Fibroblast of skin of scalp (primary cell): ENCODE measurements at places on chromosomes 13 and 19.

DNA sequence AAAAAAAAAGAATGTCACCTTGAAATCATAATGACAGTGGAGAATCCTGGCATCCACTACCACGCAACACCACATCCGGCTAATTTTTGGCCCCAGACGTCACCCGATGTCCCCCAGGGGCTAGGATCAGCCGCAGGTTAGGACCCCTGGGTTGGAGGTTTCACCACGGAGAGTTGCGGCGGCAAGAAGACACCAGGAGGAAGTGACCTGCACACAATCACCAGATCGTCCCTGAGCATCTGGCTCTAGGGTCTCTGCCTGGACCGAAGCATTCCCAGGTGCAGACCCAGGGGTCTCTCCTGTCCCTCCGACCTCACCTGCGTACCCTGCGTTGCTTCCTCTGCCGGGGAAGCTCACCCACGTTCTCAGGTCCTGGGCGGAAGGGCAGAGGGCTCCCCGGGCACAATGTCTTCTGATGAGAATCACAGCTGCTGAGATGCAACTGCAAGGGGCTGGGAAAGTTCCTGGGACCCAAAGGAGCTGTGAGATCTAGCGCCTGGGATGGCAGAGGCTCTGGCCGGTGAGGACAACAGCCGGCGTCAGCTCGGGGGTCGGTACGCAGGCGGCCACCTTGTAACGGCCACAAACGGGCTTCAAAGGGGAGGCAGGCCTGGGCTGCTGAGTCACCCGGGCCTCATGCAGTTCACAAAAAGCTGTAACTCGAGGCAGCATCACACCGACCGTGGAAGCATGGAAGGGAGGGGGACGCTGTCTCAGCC, 111.2 kb downstream of the GADD45B start:
- no peak for DNase-seq

GRCh38 chr19:19554074-19555023, 16.3 kb downstream of the CILP2 start:
- DNase-seq = peak; percentile 38

DNA sequence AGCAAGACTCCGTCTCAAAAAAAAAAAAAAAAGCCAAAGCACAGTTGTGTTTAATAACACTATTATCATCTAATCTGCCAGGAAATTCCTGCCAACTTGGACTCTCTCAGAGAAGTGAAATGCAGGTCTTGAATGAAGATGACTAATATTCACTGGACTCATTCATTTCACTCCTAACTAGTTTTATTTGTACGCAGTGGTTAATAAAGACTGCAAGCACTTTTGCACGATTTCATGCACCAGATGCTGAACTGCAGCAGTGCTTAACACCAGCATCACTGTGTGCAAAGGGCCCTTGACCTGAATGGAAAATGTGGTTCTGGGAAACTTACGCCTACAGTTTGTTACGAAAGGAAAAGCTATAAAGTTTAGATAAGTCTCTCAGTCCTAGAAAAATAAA, 63.3 kb downstream of the DHRS12 start:
- DNase-seq = no peak

- peak; percentile 0 for DNase-seq
These were observed 1308.4 kb downstream of the SLITRK5 start for GRCh38 chr13:88979465-88980175.

GRCh38 chr13:94157705-94158218, 321.7 kb downstream of the DCT start:
- no peak for DNase-seq

GRCh38 chr13:71309905-71310304, 557.1 kb downstream of the DACH1 start:
- DNase-seq = no peak

DNA sequence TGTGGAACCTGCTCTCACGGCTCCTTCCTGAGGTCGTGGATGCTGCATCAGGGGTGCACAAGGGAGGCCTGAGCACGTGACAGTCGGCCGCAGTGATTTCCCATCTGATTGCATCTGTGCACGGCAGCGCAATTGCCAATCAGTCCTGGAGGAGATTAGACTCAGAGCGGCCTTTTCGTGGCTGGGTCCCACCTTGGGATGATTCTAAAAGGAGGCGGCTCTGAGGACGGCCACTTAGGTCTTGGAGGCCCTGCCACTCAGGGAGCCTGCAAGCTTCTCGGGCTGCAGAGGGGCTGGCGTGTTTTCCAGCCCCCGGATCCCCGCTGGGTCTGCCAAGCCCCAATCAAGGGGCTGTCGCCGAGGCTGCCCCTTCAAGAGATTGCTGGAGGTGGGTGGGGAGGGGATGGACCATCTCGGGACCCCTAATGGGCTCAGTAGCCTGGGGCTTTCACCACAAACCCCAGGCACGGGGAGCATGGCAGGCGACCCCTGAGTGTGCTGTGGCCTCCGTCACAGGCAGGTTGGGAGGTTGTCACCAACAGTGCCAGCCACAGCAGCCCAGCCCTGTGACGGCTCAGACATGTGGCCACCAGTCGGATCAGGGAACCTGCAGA, 51.6 kb downstream of the SOX1 start:
- no peak for DNase-seq

DNA sequence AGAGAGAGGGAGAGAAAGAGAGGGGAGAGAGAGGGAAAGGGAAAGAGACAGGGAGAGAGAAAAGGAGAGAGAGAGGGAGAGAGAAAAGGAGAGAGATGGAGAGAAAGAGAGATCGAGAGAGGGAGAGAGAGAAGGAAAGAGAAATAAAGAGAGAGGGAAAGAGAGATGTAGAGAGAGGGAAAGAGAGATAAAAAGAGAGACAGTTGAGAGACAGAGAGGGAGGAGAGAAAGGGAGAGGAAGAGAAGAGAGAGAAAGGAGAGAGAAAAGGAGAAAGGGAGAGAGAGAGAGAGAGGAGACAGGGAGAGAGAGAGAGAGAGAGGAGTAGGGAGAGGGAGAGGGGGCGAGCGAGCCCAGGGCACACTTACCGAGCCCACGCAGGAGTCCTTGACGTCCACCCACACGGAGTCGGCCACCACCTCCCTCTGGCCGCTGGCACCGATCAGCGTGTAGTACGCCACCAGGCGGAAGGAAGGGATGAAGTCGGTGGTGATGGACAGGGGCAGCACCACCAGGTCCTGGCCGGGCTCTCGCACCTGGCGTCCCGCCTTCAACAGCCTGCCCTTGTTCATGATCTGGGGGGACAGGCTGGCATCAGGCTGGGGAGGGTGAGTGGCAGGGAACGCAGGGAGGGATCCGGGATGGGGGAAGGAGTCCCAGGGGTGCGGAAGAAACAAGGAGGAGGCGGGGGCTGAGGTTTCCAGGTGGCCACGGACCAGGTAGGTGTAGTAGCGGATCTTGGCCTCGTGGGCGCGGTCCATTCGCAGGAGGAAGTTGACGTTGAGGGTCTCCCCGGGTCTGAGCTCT, 10.0 kb downstream of the C3 start:
- no peak for DNase-seq

DNA sequence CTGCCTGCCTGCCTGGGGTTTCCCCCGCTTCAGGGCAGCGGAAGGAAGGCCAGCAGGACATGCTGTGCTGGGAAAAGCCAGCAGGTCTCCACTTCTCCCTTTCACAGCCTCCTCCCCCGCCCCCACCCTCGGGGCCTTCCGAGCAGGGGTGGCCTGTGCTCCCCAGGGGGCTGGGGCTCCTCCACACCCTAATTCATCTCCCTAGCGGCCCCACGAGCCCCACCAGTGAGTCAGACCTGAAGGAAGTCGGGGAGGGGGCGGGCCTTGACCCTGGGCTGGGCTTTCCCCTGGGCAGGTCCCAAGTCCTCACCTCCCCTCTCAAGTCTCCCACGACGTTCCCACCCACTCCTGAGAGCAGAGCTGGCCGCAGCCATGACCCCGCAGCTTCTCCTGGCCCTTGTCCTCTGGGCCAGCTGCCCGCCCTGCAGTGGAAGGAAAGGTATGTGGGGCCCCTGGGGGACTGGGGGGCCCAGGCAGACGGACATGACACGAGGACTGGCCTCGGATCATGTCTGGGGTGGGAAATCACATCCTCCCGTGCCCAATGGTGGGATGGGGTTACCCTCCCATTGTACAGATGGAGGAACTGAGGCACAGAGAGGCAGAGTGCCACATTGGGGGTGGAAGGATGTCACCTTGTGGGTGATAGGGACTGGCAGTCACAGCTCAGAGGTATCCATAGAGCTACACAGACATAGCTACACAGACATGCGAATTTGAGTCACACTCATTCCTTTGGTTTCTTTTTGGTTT, at the start of gene EBI3:
Gene EBI3 (plus strand): TSS at position 345 of the 753 bp plus-strand sequence. CDS start 28 bp downstream, at position 373.
- peak; percentile 58 for DNase-seq

GRCh38 chr13:71775966-71776365, 91.0 kb downstream of the DACH1 start:
- DNase-seq = no peak

GRCh38 chr13:26074706-26075105, 22.9 kb upstream of the SHISA2 start:
- peak; percentile 58 for DNase-seq

DNA sequence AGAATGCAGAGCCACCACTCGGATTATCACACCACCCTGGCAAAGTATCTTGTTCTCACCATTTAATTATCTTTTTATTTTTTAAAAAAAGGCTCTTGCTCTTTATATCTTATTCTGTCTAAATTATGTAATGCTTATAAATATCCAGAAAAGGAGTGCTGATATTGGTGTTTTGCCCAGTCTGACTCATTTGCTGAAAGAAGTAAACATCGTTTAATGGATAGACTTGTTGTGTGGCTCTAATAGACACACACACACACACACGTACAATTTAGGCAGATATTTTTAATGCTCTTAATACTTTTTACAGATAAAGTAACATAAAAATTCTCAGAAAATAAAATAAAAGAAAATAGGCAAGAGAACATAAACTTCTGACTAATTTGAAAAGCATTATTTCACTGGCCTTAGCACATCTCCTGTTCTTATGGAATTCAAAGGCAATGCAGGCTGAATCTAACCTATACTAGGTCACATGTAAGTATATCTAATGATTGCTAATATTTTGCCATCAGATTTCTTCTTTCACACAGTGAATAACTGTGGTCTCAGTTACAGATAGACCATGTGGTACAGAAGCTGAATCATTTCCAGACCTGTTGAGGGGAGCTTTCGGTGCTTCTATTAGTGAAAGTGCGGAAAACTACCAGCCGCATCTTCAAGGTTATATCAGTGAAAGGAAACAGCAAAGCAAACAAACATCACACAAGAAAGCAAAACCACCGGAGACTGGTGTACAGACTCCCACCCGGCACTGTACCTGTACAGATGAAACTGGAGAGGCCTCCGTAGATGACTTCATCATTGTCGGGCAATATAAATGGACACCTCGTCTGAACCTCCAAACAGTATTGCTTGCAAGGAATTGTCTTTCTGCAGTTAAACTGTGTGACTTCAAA, 642.1 kb upstream of the ARGLU1 start:
- peak; percentile 4 for DNase-seq

DNA sequence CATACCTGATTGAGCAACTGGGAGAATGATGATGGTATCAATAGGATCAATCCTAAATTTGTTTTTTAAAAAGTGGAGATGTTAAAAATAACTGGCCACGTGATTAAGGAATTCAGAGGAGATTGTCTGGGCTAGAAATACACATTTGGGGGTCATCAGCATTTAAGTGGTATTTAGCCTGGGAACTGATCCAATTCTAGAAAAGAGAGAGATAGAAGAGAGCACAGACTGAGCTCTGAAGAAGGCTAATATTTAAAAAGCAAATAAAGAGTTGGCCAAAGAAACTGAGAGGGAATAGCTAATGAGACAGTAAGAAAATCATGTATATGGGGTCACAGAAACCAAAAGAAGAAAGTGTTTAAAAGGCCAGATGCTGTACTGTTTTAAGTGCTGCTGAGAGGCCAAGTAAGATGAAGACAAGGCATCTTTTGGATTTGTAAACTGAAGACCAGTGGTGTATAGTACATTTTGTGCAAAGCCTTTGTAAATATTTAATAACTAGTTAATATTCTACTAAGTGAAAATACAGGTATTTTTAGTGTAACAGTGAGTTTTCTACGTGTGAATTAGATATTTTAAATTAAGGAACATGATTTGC, 40.2 kb downstream of the UBL3 start:
- DNase-seq = peak; percentile 40

- DNase-seq = no peak
These were observed 722 bp upstream of the ICAM1 start for GRCh38 chr19:10270180-10270615.

DNA sequence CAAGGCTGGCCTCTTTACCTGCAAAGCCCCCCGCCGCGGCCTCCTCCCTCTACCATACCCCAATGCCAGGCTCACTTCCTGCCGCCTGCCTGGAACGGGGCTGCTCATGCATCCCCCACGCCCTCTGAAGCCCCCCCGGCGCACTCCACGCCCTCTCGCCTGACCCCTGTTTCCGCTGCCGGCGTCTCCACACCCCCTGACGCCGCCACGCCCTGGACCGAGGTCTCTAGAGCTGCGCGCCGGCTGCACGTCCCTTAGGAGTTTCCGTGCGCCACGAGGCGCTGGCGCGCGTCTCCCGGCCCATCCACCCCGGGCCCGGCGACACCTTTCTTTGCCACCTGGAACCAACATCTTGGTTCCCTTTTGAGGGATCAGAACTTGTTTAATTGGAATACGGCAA, 16.0 kb downstream of the DPRX start:
- DNase-seq = no peak

DNA sequence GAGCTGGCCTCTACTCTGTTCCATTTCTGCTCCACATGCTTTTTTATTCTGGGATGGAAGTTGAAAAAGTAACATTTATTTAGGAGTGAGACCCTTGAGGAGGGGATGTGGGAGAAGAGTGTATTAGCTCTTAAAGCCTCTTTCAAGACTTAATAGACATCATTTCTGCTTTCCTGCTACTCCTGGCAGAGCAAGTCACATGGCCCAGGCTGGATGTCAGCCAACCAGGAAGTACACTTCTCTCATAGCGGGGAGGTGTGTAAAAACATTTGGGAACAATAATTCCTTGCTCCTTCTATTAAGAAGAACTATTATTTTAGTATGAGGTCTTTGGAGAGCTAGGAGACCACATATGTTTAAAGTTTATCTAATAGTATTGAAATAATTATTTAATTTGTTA, 40.6 kb upstream of the FAM216B start:
- DNase-seq = peak; percentile 26

DNA sequence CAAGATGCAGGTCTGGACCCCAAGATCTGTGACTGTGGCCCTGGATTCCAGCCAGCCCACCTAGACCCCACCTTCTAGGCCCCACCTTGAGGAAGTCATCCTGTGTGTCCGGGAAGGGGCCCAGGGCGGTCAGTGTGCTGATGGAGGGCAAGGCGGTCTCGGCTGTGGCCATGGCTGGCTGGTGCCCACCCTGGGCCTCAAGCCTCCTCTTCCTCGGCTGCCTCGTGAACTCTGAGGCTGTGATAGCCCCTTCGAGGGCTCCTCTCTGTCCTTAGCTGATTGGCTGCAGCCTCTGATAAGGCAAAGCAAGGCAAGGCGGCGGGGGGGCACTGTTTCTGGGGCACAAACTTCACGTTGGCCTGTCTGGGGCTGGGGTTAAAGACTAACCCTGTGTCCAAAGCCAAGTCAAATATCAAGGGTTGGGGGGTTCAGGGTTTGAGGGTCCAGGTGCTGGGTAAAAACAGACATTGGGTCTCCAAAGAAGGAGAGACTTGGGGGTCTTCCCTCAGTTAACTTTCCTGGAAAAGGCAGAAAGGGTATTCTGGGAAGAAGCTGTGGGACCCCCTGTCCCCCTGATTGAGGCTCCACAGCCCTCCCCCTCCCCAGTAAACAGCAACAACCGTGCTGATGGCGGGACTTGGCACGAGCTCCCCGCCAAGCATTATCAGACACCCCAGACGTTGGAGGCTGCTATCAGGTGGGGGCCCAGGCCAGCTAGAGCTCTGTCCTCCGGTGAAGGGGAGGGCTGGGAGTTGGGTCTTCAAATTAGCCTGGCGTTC, at the start of gene KLF1:
Gene KLF1 (minus strand): TSS at position 233 of the 779 bp plus-strand sequence. CDS start 61 bp downstream, at position 172.
- DNase-seq = no peak

- no peak for DNase-seq
These were observed 22.6 kb upstream of the MTIF3 start for GRCh38 chr13:27472941-27473340.

GRCh38 chr13:79723519-79724024, 242.6 kb downstream of the NDFIP2 start:
- DNase-seq = no peak
